CD4-positive, alpha-beta memory T cell (primary cell): ENCODE measurements at places on chromosomes 6 and 20.

- DNase-seq = no peak
Observed at GRCh38 chr6:158706369-158706982, 56.6 kb downstream of the SYTL3 start.

DNA sequence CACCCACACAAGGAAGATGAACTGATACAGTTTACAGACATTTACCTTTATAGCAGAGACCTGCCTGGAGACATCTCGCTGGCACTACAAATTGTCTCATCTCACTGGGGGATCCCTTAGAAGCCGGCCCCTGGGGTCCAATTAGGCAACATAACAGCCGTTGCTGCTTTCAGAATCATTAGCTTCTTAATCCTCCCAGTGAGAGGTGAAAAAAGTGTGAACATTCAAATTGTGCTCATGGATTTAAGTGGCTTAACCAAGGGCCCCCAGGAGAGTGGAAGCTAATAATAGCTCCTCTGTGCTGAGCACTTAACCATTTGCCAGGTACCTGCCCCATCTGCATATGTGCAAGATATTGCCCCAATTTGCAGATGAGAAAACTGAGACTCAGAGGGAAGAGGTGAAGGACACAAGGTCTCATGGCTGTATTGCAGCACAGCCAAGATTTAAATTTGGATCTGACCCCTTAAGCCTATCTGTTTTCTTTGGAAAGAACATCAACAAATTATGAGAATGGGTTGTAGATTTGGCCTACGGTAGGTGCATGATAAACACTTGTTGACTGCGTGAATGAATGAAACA is 101.0 kb downstream of the EYA2 start:
- DNase-seq = no peak

DNA sequence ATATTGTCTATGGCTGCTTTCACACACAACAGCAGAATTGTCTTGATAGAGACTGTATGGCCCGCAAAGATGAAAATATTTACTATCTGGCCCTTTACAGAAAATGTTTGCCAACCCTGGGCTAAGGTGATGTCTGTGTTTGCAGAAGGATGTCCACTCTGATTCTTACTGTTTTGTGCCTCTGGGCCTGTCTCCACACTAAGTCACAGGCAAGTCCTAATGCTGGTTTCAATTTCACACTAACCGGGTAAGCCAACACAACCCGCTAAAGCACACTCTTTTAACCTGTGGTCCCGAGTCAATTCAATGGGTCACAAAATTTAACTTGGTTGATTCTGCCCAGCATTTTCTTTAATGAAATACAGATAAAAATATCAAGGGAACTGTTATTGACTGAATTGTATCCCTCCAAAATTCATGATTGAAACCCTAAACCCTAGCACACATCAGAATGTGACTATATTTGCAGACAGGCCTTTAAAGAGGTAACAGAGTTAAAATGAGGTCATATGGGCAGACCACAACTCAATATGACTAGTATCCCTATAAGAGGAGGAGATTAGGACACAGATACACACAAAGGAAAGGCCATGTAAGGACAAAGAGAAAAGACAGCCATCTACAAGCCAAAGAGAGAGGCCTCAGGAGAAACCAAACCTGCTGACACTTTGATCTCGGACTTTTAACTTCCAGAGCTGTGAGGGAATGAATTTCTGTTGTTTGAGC is 78.4 kb downstream of the FYN start:
- DNase-seq = peak; percentile 39

DNA sequence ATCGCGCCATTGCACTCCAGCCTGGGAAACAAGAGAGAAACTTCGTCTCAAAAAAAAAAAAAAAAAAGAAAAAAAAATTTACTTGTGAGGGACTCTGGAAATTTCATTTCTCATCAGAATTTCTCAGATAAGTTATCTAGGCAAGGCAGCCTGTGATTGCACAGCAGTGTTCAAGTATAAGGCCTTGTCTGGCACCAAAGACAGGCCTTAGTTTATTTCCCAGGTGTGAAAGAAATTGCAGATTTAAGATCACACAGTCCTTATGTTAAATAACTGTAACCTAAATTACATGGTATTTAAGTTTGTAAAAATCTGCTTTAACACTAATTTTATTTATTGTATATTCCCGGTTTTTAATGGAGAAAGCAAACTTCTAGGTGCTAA is 34.8 kb downstream of the HFE start:
- no peak for DNase-seq

GRCh38 chr20:15656124-15656523 is 917.1 kb downstream of the KIF16B start:
- DNase-seq = no peak

DNA sequence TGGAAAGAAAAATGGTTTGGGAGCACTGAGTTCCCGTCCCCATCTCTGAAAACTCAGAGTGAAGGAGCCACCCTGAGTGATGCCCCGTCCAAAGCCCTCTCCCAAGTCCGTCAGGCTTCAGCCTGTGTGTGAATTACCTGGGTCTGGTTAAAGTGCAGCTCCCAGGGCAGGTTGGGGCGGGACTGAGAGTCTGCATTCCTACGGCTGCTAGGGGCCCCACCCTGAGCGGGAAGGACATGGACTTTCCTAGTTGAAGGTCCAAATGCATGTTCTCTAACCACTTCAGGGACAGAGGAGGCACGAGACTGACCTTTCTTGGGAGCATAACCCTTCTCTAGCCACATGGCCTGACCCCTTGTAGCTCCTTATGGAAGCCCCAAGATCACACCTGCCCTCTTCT is 97.2 kb downstream of the SYNDIG1 start:
- DNase-seq = no peak

GRCh38 chr20:52569201-52569600 is 377.6 kb upstream of the ZFP64 start:
- no peak for DNase-seq
